ENCODE measurements at places on chromosomes 2 and 18.

DNA sequence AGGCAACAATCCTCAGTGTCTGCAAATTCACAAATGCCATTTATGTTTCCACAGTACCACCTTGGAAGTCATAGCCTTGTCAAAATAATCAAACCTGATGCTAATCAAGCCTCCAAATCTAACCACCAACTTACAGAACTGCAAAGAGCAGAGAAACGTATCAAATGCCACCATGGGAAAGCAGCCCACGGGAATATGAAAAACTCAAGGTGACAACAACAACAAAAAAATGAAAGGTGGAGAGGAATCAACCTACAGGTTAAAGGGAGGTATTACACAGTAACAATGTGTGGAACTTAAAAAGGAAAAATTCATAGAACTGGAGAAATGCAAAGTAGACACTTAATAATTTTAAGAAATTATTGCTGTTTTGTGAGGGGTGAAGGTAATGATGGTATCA, 46.7 kb downstream of the CD226 start:
- no peak for DNase-seq

- DNase-seq, result no peak
These were observed 134.0 kb upstream of the CCDC68 start for GRCh38 chr18:55093295-55093694.

DNA sequence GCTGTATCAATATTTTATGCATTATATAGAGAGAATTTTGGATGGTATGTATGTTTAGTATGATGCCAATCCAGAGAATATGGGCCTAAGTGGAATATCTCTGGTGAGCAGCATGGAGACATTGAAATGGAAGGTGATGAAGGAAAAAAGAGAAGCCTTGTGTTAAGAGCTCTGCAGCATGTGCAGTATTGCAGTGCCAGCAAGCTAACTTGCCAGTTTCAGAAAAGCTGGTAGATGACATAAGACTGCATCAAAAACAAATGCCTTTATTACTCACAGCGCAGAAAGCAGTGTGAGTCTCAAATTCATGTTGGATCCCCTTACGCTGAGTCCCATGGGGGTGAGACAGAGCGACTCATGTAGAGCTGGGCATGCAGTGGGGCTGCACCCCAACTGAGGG, 280.2 kb downstream of the CTNNA2 start:
- no peak for DNase-seq

GRCh38 chr2:5839550-5839949, 147.4 kb downstream of the SOX11 start:
- DNase-seq, result no peak

GRCh38 chr2:151306621-151307020, 17.2 kb upstream of the NMI start:
- no peak for DNase-seq

DNA sequence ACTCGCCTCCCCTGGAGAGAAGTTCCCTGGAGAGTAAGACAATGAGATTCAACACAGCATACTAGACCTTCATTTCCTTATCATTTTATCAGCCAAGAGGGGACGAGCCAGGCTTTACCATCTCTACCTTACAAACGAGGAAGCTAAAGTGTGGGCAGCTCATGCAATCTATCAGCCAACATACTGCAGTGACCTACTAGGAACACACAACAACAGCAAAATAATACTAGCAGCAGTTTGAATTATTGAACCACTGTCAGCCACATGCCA, 60.0 kb upstream of the TEX51 start:
- DNase-seq, result no peak

DNA sequence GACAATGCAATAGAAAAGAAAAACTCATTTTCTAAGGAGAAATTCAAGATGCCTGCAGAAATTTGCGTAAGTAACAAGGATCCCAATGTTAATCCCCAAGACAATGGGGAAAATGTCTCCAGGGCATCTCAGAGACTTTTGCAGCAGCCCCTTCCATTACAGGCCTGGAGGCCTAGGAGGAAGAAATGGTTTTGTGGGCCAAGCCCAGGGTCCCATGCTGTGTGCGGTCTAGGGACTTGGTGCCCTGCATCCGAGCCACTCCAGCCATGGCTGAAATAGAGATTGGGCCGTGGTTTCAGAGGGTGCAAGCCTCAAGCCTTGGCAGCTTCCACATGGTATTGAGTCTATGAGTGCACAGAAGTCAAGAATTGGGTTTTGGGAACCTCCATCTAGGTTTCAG, 103.9 kb upstream of the ACVR1 start:
- DNase-seq, result no peak

DNA sequence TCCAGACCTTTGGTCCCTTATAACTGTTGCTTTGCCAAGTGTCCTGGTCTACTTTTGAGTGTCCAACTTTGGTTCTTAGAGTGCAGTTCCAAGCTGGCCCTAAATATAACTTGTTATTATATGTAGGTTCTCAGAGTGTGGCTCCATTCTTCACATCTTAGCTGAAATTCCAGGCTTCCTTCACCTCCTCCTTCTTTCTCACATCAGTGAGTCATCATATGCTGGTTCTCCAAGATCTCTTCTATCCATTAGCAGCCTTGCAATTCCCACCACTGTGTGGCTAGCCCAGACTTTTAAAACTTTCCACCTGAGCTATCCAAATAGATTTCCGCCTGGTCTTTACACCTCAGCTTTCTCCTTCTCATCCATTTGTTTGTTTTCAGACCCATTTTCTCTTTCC, 12.6 kb upstream of the CXCR4 start:
- DNase-seq, result no peak

- DNase-seq, result no peak
These were observed 48.6 kb downstream of the SMAD2 start for GRCh38 chr18:47881752-47882455.

- no peak for DNase-seq
These were observed 133.7 kb downstream of the MSH2 start for GRCh38 chr2:47536696-47537095.

DNA sequence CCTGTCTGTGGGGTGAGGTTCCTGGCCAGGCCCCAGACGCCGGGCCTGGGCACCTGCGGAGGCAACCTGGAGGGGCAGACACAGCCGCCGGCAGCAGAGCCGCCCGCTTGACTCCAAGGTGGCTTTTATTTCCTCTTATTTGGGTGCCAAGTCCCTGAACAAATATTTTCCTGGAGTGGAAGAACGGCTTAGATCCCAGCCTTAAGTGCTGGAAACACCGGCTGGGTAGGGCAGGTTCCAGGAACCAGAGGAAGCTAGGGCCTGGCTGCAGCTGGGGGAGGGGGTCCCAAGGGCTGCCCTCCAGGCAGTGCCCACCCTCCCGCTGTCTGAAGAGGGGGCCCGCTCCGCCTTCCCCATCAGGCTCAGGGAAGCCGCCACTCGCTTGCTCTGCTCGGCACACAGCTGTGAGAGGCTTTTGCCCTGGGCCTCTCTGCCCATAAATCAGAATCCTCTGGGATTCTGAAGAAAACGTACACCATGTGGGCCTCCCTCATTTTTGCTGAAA, 28.2 kb downstream of the SDC1 start:
- peak; percentile 50 for DNase-seq

- peak; percentile 14 for DNase-seq
These were observed 310.1 kb upstream of the HNRNPA3 start for GRCh38 chr2:176902454-176902853.

DNA sequence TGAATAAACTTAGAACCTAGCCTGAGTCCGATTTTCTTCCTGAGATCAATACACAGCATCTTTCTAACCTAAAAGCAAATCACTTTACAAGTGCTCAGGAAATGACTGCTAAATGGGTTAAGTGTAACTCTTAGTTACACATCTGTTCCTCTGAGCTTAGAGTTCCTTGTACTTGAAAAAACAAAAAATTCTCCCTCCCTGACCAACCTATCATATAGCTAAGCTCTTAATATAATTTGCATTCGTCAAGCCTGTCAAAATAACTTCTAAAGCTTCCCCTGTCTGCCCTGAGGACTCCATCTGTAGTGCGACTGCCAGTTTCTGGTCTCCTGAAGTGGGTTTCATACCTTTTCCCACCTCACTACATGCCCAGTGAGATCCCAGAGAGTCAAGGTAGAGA, 190.4 kb downstream of the NCK2 start:
- no peak for DNase-seq

GRCh38 chr2:18752022-18752493, 162.7 kb upstream of the NT5C1B start:
- no peak for DNase-seq

DNA sequence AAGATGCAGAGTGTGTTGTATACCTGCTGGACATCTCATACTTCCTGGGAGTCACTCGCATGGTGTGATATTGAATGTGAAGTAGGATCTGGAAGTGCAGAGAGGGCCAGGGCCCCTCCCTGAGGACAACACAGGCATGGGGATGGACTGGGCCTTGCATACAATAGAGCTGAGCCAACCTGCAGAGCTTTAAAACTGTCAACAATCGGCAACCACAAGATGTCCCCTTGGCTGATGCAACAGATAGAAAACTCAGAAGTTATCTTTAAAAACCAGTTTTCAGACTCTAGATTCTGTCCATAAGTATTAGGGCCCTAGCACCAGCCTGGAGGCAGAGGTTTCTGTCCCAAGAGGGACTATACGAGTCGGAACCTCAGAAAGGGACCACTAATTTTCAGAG, 19.7 kb downstream of the EVA1A start:
- no peak for DNase-seq

GRCh38 chr18:10228326-10228725, 226.1 kb upstream of the APCDD1 start:
- DNase-seq, result no peak

- DNase-seq, result no peak
These were observed 379.0 kb downstream of the SETBP1 start for GRCh38 chr18:45059695-45060094.

- peak; percentile 30 for DNase-seq
These were observed 77.0 kb upstream of the CNGA3 start for GRCh38 chr2:98269274-98269673.

DNA sequence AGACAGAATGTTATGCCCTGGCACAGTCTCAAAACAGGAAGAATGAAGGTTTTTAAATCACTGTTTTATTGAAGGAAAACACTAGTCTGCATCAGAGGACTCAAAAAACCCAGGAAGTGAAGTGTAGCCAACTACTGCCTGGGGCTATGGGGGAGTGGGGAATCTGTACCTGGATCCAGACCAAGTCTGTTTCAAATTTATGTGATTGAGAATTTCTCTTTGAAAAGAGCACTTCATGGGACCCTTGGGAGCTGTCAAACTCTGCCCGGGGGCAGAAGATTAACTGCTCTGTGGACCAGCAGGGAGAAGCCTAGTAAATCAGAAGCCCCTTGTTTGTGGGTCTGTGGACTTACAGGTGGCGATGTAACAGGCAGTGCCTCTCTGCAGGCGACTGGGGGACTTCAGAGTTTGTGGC, 45.3 kb upstream of the TANC1 start:
- DNase-seq, result peak; percentile 44

DNA sequence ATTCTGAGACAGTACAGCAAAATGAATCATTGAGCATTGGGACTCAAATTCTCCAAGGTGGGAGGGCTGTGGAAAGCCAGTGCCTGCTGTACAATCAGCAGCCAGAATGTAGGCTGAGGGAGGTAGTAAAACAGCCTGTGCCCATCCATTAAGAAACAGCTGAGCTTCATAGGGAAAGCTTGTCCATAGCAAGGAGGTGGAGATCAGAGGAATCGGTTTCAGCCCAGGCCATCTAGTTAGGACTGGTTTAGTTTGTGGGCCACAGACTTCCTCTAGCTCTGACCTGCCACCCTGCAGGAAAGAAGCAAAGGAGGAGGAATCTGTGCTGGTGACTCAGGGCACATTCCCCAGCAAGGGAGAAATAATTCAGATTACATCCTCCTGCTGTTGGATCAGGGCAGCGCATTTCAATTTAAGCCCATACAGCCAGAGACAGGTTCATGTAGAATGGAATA, 333.4 kb downstream of the SETBP1 start:
- DNase-seq, result peak; percentile 72

GRCh38 chr2:6475155-6475940, 390.4 kb downstream of the CMPK2 start:
- DNase-seq, result no peak

DNA sequence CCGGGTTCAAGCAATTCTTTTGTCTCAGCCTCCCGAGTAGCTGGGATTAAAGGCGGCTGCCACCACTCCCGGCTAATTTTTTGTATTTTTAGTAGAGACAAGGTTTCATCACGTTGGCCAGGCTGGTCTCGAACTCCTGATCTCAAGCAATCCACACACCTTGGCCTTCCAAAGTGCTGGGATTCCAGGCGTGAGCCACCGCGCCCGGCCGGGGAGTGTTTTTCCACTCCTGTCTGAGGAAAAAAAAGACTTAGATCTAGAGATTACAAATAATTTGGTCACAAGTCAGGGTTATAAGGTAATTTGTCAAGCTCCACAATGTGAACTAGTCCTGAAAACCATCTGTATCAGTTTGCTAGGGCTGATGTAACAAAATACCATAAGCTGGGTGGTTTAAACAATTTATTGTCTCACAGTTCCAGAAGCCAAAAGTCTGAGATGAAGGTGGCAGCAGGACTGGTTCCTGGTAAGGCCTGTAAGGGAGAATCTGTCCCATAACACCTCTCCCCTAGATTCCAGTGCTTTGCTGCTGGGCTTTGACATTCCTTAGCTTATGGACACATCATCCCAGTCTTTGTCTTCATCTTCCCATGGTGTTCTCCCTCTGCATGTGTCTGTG, 40.7 kb upstream of the SP3 start:
- no peak for DNase-seq

- no peak for DNase-seq
These were observed 4.4 kb upstream of the TWIST2 start for GRCh38 chr2:238843476-238843875.

GRCh38 chr18:75530118-75530517, 102.6 kb upstream of the SMIM21 start:
- DNase-seq, result no peak

GRCh38 chr2:67340133-67341011, 56.8 kb upstream of the ETAA1 start:
- no peak for DNase-seq

- DNase-seq, result no peak
These were observed 79.7 kb downstream of the ARHGEF4 start for GRCh38 chr2:130916438-130916705.

GRCh38 chr2:46202453-46202852, 94.8 kb upstream of the EPAS1 start:
- no peak for DNase-seq

DNA sequence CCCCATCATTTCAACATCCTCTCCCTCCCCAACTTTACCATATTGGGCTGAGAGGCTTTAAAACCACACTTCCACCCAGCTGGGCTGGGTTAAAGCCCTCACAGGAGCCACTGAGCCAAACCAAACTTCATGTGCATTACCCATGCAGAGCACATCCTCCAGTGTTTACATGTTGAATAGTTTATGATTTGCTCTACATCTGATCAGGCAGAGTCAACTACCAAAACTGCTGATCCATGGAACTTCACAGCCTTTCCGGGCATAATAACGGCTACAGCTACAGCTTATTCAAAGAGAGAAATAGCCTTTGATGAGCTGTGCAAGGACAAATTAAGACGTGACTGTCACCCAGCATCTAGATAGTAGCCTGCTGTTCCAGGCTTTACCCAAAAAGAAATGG, 39.0 kb downstream of the MAIP1 start:
- DNase-seq, result no peak

DNA sequence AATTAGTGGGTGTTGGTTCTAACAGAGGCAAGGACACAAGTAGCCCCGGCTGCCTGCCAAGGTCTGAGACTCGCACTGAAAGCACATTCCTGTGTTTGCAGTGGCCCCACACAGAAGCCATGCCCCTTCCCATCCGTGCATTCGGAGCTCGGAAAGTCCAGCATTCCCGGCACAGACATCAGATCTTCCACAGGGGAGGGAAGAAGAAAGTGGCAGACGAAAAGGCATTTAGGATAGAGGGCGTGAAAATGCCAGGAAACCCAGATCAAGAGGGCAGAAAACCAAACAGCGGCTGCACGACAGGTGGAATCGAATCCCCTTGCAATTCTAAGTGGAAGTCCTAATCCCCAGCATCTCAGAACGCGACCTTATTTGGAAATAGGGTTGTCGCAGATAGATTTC, 105.5 kb upstream of the ASB18 start:
- no peak for DNase-seq
